ENCODE measurements at places on chromosomes 12 and 14.
A peak's percentile ranks its signal among the peaks of the same experiment; 100 is the strongest.

DNA sequence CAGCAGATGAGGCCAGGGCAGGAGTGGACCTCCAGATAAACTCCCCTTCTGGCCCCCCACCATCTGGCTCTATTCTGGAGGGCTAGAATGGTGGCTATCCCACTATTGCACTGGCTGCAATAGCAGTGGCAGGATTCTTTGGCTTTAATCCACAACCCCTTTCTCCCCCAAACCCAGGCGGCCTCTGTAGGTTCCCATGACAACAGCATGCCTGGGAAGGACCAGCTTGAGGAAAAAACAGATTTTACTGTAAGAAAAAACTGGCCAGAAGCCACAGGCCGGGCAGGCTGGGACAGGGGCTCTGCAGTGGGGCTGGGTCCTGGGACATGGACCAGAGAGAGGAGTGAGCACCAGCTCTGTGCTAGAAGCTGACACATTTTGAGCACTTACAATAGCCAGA lies 13.6 kb upstream of the ACVR1B start:
- no peaks in the 10 kb centered on the region for H3K4me1 ChIP-seq
- H3K27ac ChIP-seq, result no peak overlapping the region
- peaks cover 30% of the 10 kb centered on the region for H3K27me3 ChIP-seq
- no peak overlapping the region for H3K4me3 ChIP-seq
- H3K36me3 ChIP-seq, result no peaks in the 10 kb centered on the region
- no peak for DNase-seq

- H3K27ac ChIP-seq, result no peak overlapping the region
- H3K27me3 ChIP-seq, result peaks cover 5% of the 10 kb centered on the region
- no peaks in the 10 kb centered on the region for H3K4me1 ChIP-seq
- DNase-seq, result no peak
- H3K4me3 ChIP-seq, result no peak overlapping the region
- no peaks in the 10 kb centered on the region for H3K36me3 ChIP-seq
These were observed 64.2 kb upstream of the TMCC3 start for GRCh38 chr12:94714378-94715114.

GRCh38 chr14:45015133-45015532 lies 53.1 kb downstream of the TOGARAM1 start:
- peaks cover 13% of the 10 kb centered on the region for H3K36me3 ChIP-seq
- no peak overlapping the region for H3K27ac ChIP-seq

GRCh38 chr14:66022526-66022925 lies 463.6 kb upstream of the CCDC196 start:
- no peaks in the 10 kb centered on the region for H3K4me1 ChIP-seq
- H3K4me3 ChIP-seq, result no peak overlapping the region
- no peaks in the 10 kb centered on the region for H3K36me3 ChIP-seq
- no peak overlapping the region for H3K27ac ChIP-seq
- DNase-seq, result no peak
- peaks cover 16% of the 10 kb centered on the region for H3K27me3 ChIP-seq

GRCh38 chr14:37579274-37579673 lies 15.8 kb downstream of the FOXA1 start:
- H3K36me3 ChIP-seq, result no peaks in the 10 kb centered on the region
- H3K4me1 ChIP-seq, result no peaks in the 10 kb centered on the region
- no peak overlapping the region for H3K4me3 ChIP-seq
- no peak for DNase-seq

- H3K4me3 ChIP-seq, result no peak overlapping the region
- H3K4me1 ChIP-seq, result no peaks in the 10 kb centered on the region
- peaks cover 11% of the 10 kb centered on the region for H3K27me3 ChIP-seq
- H3K27ac ChIP-seq, result no peak overlapping the region
- H3K36me3 ChIP-seq, result no peaks in the 10 kb centered on the region
These were observed 52.0 kb upstream of the CRY1 start for GRCh38 chr12:107145397-107145796.

- H3K4me3 ChIP-seq, result no peak overlapping the region
- peaks cover 36% of the 10 kb centered on the region for H3K36me3 ChIP-seq
- H3K27ac ChIP-seq, result no peak overlapping the region
- H3K4me1 ChIP-seq, result peaks cover 23% of the 10 kb centered on the region
- no peaks in the 10 kb centered on the region for H3K27me3 ChIP-seq
These were observed 15.5 kb downstream of the TPCN1 start for GRCh38 chr12:113236539-113237399.

GRCh38 chr14:89973234-89973823 lies 17.6 kb downstream of the TDP1 start:
- no peak overlapping the region for H3K4me3 ChIP-seq
- H3K36me3 ChIP-seq, result peaks cover 46% of the 10 kb centered on the region
- DNase-seq, result peak; percentile 15
- H3K4me1 ChIP-seq, result no peaks in the 10 kb centered on the region
- no peaks in the 10 kb centered on the region for H3K27me3 ChIP-seq
- H3K27ac ChIP-seq, result no peak overlapping the region

GRCh38 chr12:34300376-34301250 lies 278.3 kb downstream of the ALG10 start:
- DNase-seq, result no peak
- H3K4me1 ChIP-seq, result no peaks in the 10 kb centered on the region
- H3K27me3 ChIP-seq, result no peaks in the 10 kb centered on the region
- H3K27ac ChIP-seq, result no peak overlapping the region
- H3K4me3 ChIP-seq, result no peak overlapping the region
- H3K36me3 ChIP-seq, result no peaks in the 10 kb centered on the region

DNA sequence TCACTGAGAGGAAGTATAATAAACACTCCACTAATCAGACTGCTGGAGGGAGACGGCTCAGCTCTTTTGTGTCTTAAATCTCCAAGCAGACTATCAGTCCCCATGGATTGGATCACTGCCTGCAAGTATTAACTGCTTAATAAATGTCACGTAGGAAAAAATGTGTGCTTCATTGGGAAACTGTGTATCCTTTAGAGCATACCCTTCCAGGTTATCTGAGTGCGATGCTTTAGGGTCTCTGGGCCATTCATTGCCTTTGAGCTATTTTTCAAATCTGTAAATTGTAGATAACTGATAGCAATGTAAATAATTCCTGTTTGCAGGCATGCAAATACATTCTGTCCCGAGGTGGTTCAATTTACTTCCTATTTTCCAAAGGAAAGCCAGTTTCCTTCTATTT lies 45.0 kb upstream of the VASH1 start:
- peaks cover 10% of the 10 kb centered on the region for H3K27me3 ChIP-seq
- no peaks in the 10 kb centered on the region for H3K36me3 ChIP-seq
- no peaks in the 10 kb centered on the region for H3K4me1 ChIP-seq
- H3K27ac ChIP-seq, result no peak overlapping the region
- no peak for DNase-seq

DNA sequence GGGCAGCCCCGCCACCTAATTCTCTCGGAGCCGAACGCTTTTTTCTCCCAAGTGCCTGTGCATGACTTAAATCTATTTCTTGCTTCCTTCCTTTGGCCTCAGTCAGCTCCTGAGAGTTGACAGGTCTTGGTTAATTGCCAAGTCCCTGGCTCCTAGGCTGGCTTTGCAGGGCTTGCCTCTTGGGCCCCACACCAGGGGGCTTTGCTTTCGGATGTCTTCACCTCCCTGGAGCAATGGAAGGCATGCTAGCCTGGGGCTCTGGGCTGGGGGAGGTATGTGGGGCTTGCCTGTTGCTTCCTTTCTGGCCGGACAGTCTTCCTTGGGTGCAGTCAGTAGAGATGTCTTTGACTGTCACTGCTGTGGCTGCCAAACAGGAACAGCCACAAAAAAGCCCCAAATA lies 2.2 kb upstream of the KRT80 start:
- no peak overlapping the region for H3K27ac ChIP-seq
- H3K27me3 ChIP-seq, result peaks cover 2% of the 10 kb centered on the region
- DNase-seq, result no peak
- H3K4me1 ChIP-seq, result no peaks in the 10 kb centered on the region

DNA sequence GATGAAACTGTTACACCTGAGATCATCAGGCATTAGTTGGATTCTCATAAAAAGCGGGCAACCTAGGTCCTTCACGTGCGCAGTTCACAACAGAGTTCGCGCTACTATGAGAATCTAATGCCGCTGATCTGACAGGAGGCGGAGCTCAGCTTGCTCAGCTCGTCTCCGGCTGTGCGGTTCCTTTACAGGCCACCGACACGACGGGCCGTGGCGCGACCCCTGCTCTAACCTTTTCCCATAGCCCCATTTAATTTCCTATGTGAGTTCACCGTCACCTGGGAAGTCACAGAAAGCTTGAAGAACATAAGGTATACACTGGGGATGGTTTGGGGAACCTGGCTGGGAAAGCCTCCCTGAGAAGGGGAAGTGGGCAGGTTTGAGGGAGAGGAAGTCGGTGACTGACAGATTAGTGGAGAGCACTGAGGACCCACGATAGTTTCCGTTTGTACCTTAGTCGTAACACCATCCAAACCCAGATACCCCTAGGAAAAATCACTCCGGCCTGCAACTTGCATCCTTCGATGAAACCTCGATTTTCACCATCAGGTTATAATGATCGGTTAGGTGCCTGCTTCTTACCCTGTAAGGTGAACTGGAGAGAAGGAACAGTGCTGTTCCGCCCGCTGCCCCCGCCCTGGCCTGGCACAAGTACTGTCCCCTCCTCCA lies 2.8 kb upstream of the AAAS start:
- peaks cover 3% of the 10 kb centered on the region for H3K36me3 ChIP-seq
- peak; percentile 60 for DNase-seq
- H3K4me3 ChIP-seq, result peak overlapping the region; percentile 91
- peaks cover under 1% of the 10 kb centered on the region for H3K27me3 ChIP-seq

- no peaks in the 10 kb centered on the region for H3K4me1 ChIP-seq
- no peak overlapping the region for H3K4me3 ChIP-seq
- no peak for DNase-seq
- no peak overlapping the region for H3K27ac ChIP-seq
These were observed 930.6 kb upstream of the TMEM132C start for GRCh38 chr12:127336416-127336815.

- no peaks in the 10 kb centered on the region for H3K4me1 ChIP-seq
- DNase-seq, result no peak
- H3K27ac ChIP-seq, result no peak overlapping the region
These were observed 382.8 kb downstream of the ADAMTS20 start for GRCh38 chr12:43169115-43169681.

DNA sequence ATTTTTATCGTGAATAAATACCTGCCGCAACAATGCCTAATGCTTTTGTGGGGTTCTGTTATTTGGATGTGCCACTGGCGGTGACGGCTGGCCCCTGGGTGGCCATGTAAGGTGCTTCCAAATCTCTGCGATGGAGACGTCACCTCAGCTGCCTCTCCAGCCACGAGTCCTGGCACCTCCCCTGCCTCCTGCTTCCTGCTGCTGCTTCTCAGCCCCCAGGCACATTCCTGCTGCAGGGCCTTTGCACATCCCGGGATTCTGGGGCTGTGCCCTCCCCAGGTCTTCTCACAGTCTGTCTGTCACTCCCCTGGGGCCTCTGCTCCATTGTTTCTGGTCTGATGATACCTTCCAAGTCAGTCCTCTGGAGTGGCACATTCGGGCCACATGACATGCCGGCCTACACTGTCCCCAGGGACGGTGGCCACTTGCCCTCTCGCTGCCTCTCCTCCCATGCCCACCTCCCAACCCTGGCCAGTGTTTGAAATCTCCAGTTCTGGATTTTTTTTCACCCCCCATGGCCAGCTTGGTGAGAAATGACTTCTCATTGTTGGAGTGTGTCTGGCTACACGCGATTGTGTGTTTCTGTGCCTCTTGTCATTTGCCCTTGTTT lies 151.8 kb downstream of the KIF26A start:
- DNase-seq, result no peak
- no peaks in the 10 kb centered on the region for H3K4me1 ChIP-seq
- H3K27ac ChIP-seq, result no peak overlapping the region
- H3K36me3 ChIP-seq, result no peaks in the 10 kb centered on the region
- no peak overlapping the region for H3K4me3 ChIP-seq

DNA sequence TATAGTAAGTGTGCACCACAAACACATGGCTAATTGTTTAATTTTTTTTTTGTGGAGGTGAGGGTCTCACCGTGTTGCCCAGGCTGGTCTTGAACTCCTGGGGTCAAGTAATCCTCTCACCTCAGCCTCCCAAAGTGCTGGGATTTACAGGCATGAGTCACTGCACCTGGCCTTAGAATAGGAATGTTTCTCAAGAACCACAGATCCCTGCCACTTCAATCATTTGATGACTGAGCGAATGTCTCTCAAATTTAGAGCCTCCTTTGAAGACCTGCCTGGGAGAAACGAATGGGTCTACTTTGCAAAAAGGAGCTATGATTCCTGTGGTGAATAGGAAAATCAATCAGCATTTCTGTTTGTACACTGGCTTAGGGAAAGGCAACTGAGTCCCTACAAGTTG lies 33.5 kb upstream of the CHST11 start:
- no peak for DNase-seq
- H3K27me3 ChIP-seq, result peaks cover 4% of the 10 kb centered on the region
- no peak overlapping the region for H3K4me3 ChIP-seq
- H3K27ac ChIP-seq, result no peak overlapping the region
- peaks cover 27% of the 10 kb centered on the region for H3K4me1 ChIP-seq

GRCh38 chr14:68181519-68182326 lies 362.1 kb downstream of the RAD51B start:
- H3K27ac ChIP-seq, result no peak overlapping the region
- peaks cover 40% of the 10 kb centered on the region for H3K4me1 ChIP-seq
- DNase-seq, result no peak

GRCh38 chr12:6044082-6044481 lies 80.4 kb downstream of the VWF start:
- no peak overlapping the region for H3K27ac ChIP-seq
- no peaks in the 10 kb centered on the region for H3K36me3 ChIP-seq
- no peak for DNase-seq
- no peaks in the 10 kb centered on the region for H3K27me3 ChIP-seq

- peaks cover 49% of the 10 kb centered on the region for H3K27me3 ChIP-seq
- no peaks in the 10 kb centered on the region for H3K36me3 ChIP-seq
- DNase-seq, result no peak
- no peak overlapping the region for H3K27ac ChIP-seq
- H3K4me3 ChIP-seq, result peak overlapping the region; percentile 72
These were observed 610 bp downstream of the C14orf132 start for GRCh38 chr14:96039633-96040311.

GRCh38 chr14:35776823-35777222 lies 32.3 kb downstream of the RALGAPA1 start:
- no peak overlapping the region for H3K4me3 ChIP-seq
- no peak for DNase-seq
- H3K4me1 ChIP-seq, result peaks cover 2% of the 10 kb centered on the region
- peaks cover 8% of the 10 kb centered on the region for H3K36me3 ChIP-seq
- no peak overlapping the region for H3K27ac ChIP-seq

- no peaks in the 10 kb centered on the region for H3K27me3 ChIP-seq
- no peak overlapping the region for H3K27ac ChIP-seq
These were observed 20.3 kb downstream of the HEBP1 start for GRCh38 chr12:12979731-12980259.
